ENCODE measurements at places on chromosomes 6 and 20.

DNA sequence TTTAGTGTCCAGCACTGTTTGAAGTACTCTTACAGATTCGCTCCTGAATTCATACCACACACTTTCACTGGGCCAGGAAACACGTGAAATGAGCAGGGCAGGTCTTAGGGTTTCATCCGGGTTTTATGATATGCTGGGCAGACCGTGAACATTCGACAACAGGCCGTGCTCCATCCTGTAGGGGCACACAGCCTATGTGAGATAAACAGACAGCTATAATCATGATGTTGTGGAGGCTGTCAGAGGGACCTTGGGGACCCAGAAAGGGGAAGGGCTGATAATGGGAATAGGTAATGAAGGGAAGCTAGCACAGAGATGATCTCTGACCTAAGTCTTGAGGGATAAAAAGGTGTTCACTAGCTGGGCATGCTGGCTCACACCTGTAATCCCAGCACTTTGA, 110.4 kb downstream of the RIN2 start:
- no peak for DNase-seq

DNA sequence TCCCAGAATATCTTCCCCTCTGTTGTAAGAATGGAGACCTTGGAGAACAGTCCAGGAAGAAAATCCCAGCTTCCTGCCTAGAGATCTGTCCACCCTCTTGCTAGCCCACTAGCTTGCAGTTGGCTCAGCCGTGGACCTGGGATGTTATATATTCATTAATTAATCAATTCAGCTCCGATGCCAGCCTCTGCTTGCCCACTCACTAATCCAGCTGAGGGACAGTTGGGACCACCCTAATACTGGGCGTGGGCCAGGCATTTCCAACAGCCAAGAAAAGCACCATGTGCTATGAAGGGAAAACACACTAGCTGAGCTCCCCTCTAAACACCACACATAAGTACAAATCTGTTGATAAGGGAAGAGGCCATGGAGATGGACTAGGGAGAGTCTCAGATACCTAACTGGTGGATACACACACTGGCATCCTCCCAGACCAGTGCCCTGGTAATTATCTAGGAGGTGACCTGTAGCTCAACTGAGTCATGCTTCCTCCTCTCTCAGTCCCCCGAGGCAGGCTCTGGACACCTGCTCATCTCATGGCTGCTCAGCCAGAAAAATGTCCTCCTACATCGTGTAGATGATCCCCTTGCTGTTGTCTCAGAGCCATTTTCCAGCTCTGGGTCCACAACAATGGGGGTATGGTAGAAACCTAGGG, 78.9 kb downstream of the ANKRD60 start:
- no peak for DNase-seq

DNA sequence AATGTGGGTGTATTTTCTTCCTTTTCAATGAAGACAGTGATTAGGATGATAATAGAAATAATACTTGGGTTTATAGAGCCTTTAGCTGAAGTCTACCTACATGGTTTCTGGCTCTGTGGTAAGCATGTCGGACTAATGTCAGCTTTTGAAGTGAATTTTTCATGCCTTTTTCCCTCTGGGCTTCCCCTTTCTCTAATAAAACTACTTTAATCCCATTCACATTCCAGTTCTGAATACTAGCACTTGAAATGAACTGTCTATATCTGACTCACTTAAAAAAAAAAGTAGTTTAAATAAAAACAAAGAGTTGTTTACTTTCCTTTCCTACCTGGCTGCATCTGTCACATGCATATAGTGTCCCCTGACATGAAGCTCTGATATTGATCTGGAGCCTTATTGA, 545.9 kb upstream of the FLRT3 start:
- DNase-seq = no peak

DNA sequence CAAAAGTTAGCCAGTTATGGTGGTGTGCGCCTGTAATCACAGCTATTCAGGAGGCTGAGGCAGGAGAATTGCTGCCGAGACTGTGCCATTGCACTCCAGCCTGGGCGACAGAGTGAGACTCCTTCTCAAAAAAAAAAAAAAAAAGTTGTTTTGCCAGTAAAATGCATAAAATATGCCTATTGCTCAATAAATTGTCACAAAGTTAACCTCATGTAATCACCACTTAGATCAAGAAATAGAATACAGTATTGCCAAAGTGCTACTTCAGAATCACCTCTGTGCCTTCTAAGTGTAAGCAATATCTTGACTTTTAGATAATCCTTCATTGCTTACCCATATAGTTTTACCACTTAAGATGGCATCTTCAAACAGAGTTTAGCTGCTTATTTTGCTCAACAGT, 80.7 kb downstream of the TRMT11 start:
- no peak for DNase-seq

GRCh38 chr6:52522655-52523054, 54.2 kb downstream of the TRAM2 start:
- no peak for DNase-seq

GRCh38 chr20:58995461-58996225, 11.4 kb downstream of the CTSZ start:
- DNase-seq = no peak

DNA sequence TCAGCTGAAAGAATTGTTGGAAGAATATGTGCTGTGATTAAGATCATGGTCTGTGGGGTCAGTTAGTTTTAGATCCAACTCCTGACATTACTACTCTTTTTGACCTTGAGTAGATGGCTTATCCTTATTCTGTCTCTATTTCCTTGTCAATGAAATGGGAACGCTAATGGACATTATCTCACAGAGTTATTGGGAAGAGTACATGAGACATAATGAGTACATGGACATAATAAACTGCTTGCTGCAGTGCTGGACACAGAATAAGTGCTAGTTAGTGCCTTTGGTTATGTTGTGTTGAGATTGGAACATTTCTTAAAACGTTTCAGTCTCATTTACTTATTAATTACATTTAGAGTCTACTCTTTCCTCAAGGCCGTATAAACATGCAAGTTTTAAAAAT, 42.6 kb downstream of the MAPK14 start:
- DNase-seq = no peak

- DNase-seq = no peak
These were observed 322.4 kb upstream of the TSHZ2 start for GRCh38 chr20:52649727-52650126.

- DNase-seq = no peak
These were observed 15.8 kb upstream of the DEK start for GRCh38 chr6:18280084-18280483.

- DNase-seq = no peak
These were observed 101.9 kb upstream of the BEND3 start for GRCh38 chr6:107217248-107217647.

- DNase-seq = no peak
These were observed 121.8 kb upstream of the HDGFL1 start for GRCh38 chr6:22447249-22448196.

DNA sequence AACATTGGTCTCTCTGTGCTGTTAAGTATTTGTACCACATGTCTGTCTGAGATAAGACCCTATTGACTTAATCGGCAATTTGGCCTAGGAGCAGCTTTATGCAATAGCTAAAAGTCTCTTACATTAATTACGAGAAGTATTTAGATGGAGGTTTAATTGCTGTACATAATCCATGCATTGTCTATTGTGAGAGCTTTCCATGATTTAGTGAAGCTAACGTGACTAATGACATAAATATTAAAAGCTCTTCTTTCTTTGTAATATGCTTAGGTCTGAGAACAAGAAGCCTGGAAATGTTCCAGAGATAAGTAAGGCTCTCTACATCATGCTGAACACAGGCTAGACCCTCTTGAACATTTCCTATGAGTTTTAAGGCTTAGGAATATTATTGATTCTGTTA, 32.7 kb upstream of the FAM83B start:
- DNase-seq = no peak

DNA sequence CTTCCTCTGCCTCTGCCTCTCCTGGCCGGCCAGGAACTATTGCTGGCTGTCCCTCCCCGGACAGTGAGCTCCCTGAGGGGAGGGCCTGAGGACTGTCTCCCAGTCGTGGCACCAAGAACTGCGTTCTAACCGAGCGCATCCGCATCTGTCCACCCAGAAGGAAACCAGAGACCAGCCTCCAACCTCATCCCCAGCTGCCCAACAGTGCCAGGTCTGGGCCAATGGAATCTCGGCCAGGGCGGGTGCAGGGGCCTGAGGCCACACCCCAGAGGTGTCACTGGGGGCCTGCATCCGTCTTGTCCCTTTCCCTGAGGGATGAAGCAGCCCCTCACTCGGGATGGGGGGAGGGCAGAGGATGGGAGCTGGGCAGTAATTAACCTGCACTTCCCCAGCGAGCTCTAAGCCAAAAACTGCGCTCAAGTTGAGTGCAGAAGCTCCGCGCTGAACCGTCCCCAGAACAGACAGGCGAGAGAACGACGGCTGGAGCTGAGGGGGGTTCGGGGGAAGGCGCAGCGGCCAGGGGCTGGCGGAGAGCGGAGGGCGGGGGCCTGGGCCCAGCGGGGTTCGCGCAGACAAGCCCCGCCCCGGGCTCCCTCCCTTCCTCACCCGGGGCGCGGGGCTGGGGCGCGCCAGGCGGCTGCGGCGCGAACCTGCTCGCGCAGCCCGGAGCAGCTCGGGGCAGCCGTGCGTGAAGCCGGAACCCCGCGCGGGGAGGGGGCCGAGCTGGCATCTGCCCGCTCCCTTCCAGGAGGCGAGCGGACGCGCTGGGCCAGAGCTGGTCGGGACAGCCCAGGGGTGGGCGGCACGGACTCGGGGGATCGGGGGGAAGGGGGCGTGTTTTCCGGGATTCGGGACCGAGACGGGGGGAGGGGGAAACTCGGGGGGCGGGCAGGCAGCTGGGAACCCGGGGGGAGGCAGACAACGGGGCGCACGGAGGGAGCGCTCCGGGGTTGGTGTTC, 1.4 kb downstream of the TFEB start:
- peak; percentile 44 for DNase-seq

GRCh38 chr6:71258078-71258866, 30.3 kb upstream of the OGFRL1 start:
- no peak for DNase-seq

DNA sequence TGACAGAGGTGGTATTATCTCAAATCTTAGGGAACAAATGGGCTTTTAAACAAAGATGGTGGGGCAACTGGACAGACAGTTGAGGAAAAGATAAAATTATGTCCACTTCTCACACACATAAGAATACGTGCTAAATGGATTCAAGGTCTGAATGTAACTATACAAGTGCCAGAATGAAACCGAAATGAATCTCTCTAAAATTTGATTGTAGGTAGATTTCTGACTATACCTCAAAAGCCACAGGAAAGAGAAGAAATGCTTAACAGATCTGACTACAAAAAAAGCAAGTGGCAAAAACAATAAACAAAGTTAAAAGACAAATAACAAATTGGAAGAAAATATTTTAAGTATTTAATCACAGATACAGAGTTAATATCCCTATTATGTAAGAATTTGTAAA, 182.7 kb upstream of the OLIG3 start:
- no peak for DNase-seq

DNA sequence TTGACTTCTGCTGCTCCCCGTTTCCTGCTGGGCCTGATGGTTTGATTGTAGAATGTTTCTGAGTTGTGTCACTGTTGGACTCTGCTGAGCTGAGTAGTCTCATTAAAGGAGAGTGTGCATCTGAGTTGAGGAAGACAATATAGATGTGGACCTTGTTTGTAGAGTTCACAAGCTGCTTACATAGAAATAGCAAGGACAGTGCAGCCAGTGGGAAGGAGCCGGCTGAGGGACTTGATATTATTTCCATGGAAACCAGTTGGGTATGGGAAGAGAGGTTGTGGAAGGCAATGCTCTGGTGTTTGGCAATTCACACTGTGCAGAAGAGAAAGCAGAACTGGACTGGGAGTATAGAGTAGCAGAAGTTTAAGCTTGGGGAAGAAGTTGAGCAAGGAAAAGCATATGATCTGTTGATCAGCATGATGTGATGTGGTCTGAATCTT, 14.8 kb downstream of the IGF2R start:
- no peak for DNase-seq

GRCh38 chr6:31692886-31693285, 10.2 kb downstream of the ABHD16A start:
- no peak for DNase-seq

DNA sequence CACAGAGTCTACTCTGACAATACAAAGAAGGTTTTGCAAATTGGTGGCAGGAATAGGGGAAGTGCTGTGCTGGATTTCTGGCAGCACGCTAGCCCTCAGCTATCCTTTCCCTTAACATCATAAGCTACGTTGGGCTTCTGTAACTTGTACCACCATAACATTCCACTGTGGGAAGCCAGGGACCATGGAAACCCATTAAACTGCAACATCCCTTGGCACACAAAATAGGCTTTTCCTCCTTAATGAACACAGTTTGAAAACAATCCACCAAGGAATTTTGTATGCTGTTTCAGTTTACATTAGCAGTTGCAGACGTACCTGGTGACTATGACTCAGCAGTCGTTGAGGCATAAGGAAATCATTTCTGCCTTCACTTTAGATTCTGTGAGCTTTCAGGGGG, 203.9 kb upstream of the RAB32 start:
- no peak for DNase-seq

- no peak for DNase-seq
These were observed 228.6 kb downstream of the PREX1 start for GRCh38 chr20:48599106-48599747.

GRCh38 chr6:122423734-122424133, 24.3 kb downstream of the HSF2 start:
- DNase-seq = no peak

- no peak for DNase-seq
These were observed 292.1 kb upstream of the THEMIS start for GRCh38 chr6:128192972-128193371.

GRCh38 chr6:111339294-111339693, 143.7 kb downstream of the REV3L start:
- no peak for DNase-seq

Data from stimulated activated CD4-positive, alpha-beta T cell treated with anti-CD3 and anti-CD28 coated beads, Interleukin-15, amount 100 ng/mL, for 1 hour (primary cell).